ENCODE measurements at places on chromosomes 5 and 9. TPM values are rescaled to one million over a fixed set of nuclear protein-coding genes. Genes with fewer than 3 reads are reported as not detected.

The SEMA5A gene
- 32.4 TPM for total RNA-seq

The CDO1 gene
- 10.9 TPM for total RNA-seq

The MAMDC2 gene
- 3.7 TPM for total RNA-seq

DNA sequence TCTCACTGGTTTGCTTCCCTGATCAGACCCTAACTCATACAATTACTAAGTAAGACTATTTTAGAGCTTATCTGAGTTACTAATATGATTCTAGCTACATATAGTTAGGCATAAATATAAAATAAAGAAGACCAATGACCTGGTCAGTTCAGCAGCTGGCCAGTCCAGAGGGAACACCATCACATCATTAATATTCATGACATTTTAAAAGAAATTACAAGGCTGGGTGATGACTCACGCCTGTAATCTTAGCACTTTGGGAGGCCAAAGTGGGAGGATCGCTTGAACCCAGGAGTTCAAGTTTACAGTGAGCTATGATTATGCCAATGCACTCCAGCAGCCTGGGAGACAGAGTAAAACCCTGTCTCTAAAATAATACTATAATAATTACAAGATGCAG is 37.0 kb upstream of the CDC42SE2 start:
- no peak for DNase-seq
- H3K27me3 ChIP-seq, result no peaks in the 10 kb centered on the region
- H3K36me3 ChIP-seq, result no peaks in the 10 kb centered on the region
- H3K4me1 ChIP-seq, result no peaks in the 10 kb centered on the region
- no peak overlapping the region for H3K4me3 ChIP-seq

- H3K4me1 ChIP-seq, result peaks cover 45% of the 10 kb centered on the region
- H3K27me3 ChIP-seq, result no peaks in the 10 kb centered on the region
- no peak overlapping the region for H3K4me3 ChIP-seq
- DNase-seq, result no peak
- H3K27ac ChIP-seq, result no peak overlapping the region
- H3K36me3 ChIP-seq, result no peaks in the 10 kb centered on the region
Measured at GRCh38 chr9:114214686-114215414, 59.5 kb downstream of the COL27A1 start.

- no peak for DNase-seq
- no peaks in the 10 kb centered on the region for H3K27me3 ChIP-seq
- H3K4me1 ChIP-seq, result peaks cover 9% of the 10 kb centered on the region
Measured at GRCh38 chr5:16534280-16534679, 68.7 kb upstream of the ZNF622 start.

- H3K36me3 ChIP-seq, result peaks cover 25% of the 10 kb centered on the region
- H3K27me3 ChIP-seq, result no peaks in the 10 kb centered on the region
- DNase-seq, result no peak
- H3K4me1 ChIP-seq, result no peaks in the 10 kb centered on the region
- H3K4me3 ChIP-seq, result no peak overlapping the region
Measured at GRCh38 chr9:124355941-124356744, 59.1 kb downstream of the PSMB7 start.

Data from heart left ventricle (tissue), 16 donors.